Fibroblast of skin of left biceps (primary cell): ENCODE measurements at places on chromosomes 16 and 17.
A peak's percentile ranks its signal among the peaks of the same experiment; 100 is the strongest.

GRCh38 chr16:50021544-50021943 is 3.5 kb upstream of the CNEP1R1 start:
- DNase-seq = no peak

- DNase-seq = no peak
These were observed 6.5 kb downstream of the ATAD5 start for GRCh38 chr17:30838202-30838807.

DNA sequence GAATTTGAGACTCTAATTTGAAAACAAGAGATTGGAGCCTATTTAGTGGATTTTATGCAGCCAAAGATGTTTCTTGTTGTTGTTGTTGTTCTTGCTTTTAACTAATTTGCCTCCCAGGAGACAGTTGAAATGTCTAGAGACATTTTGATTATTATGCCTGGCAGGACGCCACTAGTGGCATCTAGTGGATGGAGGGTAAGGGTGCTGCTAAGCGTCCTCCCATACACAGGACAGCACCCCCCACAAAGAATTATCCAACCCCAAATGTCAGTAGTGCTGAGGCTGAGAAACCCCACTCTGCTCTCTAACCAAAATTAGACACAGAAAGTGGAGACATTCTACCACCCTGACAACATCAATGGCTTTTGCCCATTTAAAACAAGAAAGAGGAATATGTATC is 15.4 kb upstream of the HSBP1 start:
- DNase-seq = no peak

- DNase-seq = no peak
These were observed 14.2 kb upstream of the TEKT5 start for GRCh38 chr16:10708969-10709368.

DNA sequence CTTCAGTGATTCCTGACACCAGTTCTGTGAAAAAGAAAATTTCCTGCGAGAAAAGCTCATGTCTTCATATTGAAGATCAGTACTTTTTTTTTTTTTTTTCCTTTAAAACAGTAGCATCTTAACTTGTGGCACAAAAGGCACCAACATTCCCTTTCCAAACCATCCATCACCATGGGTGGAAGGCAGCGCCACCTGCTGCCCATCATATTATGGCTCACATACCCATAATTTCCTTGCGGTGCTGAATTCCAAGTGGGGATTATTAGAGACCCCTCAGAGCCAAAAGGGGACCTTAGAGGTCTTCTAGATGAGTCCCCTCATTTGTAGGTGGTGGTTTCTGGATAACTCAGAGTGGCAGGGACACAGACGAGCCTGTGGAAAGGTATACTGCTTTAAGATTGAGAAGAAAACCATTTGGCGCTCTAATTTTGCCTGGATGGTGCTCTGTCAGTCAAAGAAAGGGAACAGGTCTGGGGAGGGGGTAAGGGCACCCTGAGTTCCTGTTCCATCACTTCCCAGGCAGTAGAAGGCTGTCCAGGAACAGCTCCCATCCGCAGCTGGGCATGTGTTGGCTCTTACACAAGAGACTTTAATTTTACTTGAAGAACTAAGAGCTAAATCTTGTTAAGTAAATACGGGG is 7.9 kb upstream of the SOST start:
- no peak for DNase-seq

DNA sequence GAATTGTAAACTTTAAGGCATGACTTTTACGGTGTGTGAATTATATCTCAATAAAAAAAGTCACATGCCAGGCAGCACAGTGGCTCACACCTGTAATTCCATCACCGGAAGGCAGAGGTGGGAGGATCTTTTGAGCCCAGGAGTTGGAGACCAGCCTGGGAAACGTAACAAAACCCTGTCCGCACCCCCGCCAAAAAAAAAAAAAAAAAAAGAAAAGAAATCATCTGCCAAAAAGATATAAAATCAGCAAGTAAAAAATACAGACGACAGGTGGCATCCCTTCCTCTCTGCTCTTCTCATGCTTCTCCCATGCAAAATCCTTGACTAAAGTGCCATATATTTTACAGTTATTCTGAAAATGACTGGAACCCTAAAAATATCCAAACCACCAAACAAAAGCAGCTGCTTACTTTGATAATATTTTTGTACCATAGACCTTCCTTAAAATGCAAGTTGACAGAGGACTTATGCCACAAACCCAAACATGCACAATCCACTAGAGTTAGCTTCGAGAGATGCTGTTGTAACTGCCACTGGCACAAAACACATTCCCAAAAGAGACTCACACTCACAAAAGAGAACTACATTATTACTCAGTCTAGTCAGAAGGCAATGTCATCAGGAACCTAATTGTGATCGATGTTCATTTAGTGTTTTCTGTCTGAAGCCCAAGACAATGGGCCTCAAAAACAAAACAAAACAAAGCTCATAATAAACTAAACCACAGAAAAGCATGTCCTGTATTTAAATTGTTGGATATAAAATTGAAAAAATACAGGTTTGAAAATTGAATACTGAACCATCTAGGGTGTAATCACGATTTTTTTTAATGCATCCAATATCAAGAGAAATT is 2.4 kb downstream of the CRLF3 start:
- no peak for DNase-seq

DNA sequence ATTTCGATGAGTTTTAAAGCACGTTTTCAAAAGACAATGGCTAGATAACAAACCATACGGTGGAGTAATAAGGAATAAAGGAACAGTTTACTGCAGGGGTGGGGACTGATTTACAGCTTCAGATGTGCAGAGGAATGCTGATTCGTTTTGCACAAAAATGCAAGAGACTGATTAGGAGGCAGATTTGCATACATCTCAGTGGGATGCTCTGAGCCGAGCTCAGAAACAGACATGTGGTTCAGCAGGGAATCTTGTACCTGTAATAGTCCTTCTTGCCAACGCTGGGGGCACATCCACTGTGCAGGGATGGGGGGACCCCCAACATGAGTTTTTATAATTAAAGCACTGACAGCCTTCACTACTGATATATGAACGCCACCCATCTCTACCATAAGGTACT is 308.0 kb downstream of the GRIN2A start:
- no peak for DNase-seq

DNA sequence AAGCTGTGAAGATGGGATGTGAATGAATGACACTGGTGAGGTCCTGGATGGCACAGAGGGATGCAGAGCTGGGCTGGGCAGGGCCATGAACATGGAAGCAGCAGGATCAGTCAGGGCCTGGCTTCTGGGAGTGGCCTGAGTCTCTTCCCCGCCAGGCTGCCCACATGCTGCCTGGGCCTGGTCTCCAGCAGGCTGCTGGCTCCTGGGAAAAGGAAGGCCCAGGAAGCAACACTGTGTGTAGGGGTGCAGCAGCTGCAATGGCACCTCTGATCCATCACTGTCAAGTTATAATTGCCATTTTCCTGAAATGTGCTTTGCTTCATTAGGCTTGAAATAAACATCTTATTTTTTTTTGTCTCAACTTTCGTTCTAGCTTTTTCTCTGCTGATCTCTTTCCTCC is 260.2 kb upstream of the N4BP1 start:
- DNase-seq = no peak

- DNase-seq = peak; percentile 47
These were observed 532.7 kb upstream of the CDH8 start for GRCh38 chr16:62568926-62569325.

- DNase-seq = no peak
These were observed 139.5 kb downstream of the SNX11 start for GRCh38 chr17:48247038-48247437.

GRCh38 chr17:62663304-62663703 is 35.8 kb downstream of the MRC2 start:
- DNase-seq = no peak
